ENCODE measurements at places on chromosomes 1 and 21.

DNA sequence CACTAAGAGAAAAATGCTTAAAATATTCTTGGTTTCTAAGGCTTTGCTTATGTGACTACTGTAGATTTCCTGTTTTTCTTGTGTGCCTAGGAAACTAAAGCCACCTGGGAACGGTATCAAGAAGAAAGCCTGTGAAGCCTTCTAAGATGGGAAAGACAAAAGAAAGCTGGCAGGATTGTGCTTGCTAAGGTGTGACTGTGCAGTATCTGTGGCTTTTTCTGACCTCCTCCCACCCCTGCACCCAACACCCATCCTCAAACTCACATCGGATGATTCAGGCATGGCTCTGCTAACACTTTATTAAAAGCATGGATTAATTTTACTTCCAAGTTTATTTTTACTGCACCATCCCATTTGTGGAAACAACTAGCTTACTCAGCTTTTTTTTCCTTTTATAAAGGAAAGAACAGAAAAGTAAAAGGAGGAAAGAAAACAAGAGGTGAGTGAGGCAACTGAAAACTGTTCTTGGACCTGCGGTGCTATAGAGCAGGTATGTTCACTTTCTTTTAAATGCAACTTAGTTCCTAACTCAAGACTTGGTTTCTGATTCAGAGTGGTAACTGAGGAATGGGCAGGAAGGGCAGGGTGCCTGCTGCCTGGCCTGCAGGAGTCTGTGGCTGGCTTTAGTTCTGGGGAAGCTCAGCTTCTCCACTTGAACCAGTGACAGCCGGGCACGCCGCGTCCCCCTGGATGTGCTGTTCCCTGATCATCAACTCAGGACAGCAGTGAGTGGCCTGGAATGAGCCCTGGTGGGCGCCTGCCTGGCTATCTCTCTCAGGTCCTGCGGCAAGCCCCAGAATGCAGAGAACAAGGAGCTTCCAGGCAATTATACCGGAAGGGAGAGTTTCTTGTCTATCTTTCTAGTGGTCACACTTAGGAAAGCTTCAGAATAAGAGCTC is at the start of gene GBP6:
GBP6 (plus strand) TSS at position 422 of the 899 bp plus-strand sequence. CDS start 4,493 bp downstream, outside the sequence.
- no peak for DNase-seq

DNA sequence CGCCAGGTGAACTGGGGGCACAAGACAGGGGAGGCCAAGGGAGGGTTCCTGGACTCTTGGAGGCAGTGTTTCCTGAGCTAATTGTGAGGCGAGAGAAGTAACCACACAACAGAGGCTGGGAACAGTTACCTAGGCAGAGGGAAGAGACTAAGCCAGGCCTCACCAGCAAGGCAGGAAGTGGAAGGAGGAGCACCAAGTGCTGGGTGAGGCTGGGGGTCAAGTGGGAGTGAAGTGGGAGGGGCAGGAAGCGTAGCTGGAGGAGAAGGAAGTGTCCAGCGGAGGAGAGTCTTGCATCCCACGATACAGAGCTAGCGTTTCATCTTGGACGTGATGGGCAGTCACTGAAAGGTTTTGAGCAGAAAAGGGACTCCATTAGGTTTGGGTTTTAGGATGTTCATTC is 48.3 kb upstream of the CAPZB start:
- no peak for DNase-seq

DNA sequence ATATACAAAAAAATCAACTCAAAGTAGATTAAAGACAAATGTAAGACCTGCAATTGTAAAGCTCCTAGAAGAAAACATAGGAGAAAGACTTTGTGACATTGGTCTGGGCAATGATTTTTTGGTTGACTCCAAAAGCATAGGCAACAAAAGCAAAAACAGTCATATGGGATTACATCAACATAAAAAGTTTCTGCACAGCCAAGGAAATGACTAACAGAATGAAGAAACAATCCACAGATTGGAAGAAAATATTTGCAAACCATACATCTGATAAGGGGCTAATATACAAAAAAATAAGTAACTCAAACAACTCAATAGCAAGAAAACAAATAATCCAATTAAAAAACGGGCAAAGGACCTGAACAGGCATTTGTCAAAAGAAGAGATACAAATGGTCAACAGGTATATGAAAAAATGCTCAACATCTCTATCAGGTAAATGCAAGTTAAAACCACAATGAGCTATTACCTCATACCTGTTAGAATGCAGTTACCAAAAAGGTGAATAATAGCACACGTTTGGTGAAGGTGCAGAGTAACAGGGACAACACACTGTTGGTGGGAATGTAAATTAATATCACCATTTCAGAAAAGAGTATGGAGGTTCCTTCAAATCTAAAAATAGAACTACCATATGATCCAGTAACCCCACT is 173.7 kb upstream of the COA6 start:
- no peak for DNase-seq

GRCh38 chr1:169488157-169488556 is 2.4 kb upstream of the SLC19A2 start:
- DNase-seq, result no peak

DNA sequence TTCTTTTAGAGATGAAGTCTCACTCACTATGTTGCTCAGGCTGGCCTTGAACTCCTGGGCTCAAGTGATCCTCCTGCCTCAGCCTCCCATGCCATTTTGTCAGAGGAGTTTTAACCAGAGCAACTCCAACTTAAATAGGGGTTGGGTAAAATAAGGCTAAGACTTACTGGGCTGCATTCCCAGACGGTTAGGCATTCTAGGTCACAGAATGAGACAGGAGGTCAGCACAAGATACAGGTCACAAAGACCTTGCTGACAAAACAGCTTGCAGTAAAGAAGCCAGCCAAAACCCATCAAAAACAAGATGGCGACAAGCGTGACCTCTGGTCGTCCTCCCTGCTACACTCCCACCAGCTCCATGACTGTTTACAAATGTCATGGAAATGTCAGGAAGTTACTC is 5.7 kb upstream of the DNAH14 start:
- DNase-seq, result no peak

- no peak for DNase-seq
Measured at GRCh38 chr1:234914606-234915290, 213.9 kb downstream of the TOMM20 start.

GRCh38 chr1:103110701-103111100 is 2.4 kb upstream of the COL11A1 start:
- DNase-seq, result no peak

DNA sequence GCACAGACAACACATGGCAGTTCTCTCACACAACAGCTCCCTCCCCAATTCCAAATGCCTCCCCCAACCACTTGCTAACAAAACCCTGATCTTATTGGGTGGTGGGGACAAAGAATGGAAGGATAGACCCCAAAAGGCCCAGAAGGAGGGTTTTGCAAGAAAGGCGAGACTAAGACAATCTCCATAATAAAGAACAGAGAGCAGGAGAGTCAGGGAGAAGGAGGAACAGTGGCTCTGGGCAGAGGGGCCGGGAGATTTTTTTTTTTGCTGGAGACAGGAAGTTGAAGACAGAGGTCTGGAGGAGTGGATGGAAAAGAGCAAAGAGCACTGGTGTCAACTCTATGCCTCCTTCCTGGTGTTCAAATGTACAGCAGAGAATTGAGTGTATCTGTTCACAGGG is 6.5 kb upstream of the C1QA start:
- no peak for DNase-seq

DNA sequence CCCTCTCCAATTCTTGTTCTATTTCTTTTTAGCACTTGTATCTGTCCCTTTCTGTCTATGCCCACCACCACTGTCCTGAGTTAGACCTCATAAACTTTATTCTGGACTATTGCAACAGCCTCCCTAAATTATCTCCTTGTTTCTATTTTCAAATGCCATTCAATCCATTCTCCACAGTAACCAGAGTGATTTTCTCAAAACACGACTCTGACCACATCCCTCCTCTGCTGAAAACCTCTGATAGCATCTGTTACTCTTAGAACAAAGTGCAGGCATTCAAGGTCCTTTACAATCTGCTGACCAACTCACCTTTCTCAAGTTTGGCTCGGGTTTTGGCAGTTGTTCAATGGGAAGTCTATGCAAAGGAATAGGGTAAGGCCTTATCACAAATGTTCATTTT is 22.8 kb upstream of the GPX7 start:
- no peak for DNase-seq

DNA sequence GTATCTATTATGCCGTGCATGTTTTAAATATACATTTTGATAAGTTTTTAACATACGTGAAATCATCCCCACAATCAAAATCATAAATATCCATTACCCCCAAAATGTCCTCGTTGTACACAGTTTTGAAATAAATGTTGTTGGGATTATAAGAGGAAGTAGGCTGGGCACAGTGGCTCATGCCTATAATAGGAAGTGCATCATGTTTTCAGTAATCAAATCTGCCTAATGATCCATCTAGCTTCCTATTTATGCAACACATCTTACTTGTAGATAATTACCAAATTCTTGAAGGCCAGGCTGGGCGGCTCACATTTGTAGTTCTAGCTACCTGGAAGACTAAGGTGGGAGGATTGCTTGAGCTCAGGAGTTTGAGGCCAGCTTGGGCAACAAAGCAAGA is 15.0 kb upstream of the IFNGR2 start:
- no peak for DNase-seq

DNA sequence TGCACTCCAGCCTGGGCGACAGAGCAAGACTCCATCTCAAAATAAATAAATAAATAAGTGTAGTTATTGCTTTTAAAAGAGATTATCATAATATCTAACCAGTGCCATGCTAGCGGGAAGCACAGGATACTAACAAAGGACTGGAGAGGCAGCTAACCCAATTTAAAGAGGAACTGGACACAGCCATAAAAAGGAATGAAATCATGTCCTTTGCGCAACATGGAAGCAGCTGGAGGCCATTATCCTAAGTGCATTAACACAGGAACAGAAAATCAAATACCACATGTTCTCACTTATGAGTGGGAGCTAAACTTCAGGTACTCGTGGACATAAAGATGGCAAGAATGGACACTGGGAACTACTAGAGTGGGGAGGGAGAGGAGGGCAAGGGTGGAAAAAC is 54.9 kb downstream of the TM2D1 start:
- DNase-seq, result no peak

DNA sequence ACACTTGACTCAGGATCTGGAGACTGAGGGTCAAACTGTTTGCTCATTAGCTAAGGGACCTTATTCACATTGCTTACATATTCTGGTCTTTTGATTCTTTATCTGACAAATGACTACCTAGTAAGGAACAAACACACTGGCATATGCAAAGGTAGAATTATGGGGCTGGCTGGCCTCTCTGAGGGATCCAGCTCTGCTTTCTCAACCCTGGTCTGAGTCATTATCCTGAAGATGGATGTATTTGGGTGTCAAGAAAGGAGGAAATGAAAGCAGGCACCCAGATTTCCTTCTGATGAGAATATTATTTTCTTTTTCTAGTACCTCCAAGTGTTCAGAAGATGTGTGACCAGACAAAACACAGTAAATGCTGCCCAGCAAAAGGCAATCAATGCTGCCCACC is 6.0 kb downstream of the SMCP start:
- DNase-seq, result no peak

DNA sequence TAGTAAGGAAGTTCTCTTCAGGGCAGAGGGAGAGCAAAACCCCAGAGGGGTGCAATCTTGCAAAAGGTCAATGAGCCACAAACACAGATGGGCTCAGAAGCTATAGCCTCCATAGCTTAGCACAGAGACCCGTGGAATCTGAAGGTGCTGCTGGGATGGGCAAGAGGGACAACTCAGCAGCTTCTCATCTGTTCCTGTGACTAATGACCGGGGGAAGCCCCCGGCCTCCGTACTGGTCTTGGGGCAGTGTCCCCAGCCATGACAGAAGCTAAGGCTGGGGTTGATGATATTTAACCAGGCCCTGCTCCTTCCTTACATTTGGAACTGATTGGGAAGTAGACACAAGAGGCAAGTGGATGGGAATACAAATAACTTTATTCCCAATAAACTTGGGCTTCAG is 19.1 kb downstream of the EXOC8 start:
- DNase-seq, result no peak

DNA sequence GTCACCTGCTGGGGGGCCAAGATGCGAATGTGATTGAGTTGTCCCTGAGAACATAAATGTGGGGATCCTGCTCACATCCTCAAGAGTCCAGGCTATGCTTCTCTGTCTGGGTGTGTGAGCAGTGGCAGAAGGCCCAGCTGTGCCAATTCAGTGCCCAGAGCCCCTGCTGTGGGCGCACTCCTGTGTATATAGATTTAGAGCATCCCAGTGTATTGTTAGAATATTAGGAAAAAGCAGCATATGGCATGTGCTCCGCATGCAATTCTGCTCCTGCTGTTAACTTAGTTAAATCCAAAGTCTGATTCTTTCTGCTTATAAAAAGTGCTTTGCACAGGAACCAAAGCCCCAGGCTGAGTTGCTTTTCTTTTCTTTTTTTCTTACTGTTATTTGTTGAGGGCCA is 37.8 kb downstream of the FAM78B start:
- no peak for DNase-seq

DNA sequence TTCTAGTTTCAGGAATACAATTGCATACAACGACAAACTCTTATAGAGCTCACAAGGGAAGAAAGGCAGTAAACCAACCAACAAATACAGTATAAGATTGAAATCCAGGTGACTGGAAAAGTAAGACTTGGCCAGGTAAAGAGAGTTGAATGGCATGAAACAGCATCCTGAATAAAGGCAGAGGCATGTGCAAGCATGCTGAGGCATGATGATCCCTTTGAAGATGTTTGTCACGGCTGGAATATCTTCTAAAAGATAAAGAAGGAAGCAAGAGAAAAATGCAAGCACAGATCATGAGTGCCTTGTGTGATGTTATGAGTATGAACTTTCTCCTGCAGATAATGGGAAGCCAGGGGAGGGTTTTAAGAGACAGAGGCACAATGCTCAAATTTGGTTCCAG is 83.3 kb upstream of the SPATA6 start:
- no peak for DNase-seq

- DNase-seq, result no peak
Measured at GRCh38 chr1:14083706-14084105, 383.7 kb downstream of the PRDM2 start.

GRCh38 chr1:168643152-168643551 is 66.7 kb downstream of the XCL1 start:
- DNase-seq, result no peak

- no peak for DNase-seq
Measured at GRCh38 chr1:36735939-36736730, 253.4 kb upstream of the CSF3R start.

DNA sequence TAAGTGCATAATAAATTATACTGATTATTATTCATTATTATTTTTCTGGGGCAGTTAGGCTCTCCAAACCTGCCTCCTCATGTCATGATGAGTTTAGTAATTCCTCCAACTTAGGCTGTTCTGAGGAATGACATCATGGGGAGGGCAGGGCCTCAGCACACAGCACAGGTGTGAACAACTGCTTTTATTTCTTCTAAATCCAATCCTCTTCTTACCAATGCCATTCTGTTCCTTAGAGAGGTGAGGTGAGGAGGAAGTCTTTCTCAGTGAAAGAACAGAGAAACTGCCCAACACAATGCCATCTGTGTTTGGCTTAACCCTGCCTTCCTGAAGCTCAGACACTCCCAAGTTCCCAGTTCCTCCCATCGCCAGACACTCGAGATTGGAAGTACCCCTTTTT is 45.4 kb upstream of the WASF2 start:
- no peak for DNase-seq

DNA sequence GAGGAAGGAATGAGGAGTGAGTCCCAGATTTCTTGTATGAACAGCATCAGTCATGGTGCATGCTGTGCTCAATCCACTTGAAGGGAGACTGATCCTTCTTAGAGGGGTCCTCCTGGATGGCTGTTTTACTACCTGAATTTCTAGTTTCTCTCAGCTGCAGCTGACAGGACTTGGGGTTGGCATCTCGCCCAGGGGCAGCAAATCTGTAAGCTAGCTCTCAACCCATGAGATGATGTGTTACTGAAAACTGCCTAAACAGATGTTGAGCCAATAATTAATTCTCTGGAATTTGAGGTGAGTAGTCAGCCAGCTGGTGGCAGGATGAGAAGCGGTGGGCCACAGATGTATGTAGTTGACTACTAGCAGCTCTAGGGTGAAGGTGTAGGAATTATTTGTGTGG is 19.6 kb downstream of the BACH1 start:
- DNase-seq, result no peak

Measured in HuH-7 (cell line).